Stimulated activated naive CD4-positive, alpha-beta T cell treated with Interleukin-2 at 50 U/mL for 16 hours (primary cell): ENCODE measurements at places on chromosomes 12 and 14.
A peak's percentile ranks its signal among the peaks of the same experiment; 100 is the strongest.

DNA sequence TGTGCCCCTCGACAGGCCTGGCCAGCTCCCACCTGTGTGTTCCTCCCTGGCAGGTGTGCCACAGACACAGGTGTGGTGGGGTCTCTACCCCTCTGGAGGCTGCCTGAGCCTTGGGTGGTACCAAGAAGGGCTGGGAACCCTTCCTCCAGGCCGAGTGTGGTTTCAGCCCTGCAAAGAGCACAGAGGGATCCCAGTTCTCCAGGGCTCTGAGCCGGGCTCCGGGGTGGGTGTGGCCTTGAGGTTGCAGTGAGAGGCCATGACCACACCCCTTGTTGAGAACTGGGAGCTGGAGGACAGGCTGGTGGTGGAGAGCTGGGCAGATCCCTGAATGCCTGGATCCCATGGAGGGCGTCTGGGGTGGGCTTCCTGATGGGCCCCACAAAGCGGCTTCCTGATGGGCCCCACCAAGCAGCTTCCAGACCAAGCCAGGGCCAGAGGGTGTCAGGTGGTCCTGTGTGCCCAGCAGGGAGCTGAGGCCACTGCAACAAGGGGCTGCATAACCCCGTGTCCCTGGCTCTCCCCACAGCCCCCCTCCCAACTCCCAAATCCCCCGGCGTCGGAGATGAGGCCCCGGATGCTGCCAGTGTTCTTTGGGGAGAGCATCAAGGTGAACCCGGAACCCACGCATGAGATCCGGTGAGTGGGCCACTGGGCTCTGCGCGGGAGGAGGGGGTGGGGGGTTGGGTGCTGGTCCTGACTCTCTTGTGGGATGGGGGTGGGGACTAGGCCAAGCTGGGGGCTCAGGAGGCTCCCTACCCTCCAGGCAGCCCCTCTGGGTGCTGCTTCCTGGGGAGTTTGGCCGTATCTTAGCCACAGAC is 16.6 kb downstream of the RFLNA start:
- DNase-seq = no peak

DNA sequence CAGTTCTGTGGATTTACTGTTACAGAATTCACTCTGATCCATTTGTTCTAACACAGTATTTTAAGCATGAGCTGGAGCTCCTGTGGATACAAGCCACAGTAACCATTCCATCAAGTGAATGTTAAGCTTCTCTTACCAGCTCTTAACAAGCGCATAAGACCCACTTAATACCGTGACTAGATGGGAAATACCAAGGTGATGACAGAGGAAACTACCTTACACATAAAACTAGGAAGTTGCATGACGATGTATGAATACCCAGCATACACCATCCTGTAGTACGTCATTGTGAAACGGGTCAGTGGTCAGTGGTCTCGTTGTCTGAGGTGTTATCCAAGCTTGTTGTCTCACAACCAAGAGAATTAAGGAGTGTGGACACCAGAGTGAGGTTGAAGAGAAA is 2.0 kb upstream of the GALC start:
- DNase-seq = peak; percentile 29

- DNase-seq = no peak
Observed at GRCh38 chr12:58888131-58888783, 32.0 kb downstream of the LRIG3 start.

DNA sequence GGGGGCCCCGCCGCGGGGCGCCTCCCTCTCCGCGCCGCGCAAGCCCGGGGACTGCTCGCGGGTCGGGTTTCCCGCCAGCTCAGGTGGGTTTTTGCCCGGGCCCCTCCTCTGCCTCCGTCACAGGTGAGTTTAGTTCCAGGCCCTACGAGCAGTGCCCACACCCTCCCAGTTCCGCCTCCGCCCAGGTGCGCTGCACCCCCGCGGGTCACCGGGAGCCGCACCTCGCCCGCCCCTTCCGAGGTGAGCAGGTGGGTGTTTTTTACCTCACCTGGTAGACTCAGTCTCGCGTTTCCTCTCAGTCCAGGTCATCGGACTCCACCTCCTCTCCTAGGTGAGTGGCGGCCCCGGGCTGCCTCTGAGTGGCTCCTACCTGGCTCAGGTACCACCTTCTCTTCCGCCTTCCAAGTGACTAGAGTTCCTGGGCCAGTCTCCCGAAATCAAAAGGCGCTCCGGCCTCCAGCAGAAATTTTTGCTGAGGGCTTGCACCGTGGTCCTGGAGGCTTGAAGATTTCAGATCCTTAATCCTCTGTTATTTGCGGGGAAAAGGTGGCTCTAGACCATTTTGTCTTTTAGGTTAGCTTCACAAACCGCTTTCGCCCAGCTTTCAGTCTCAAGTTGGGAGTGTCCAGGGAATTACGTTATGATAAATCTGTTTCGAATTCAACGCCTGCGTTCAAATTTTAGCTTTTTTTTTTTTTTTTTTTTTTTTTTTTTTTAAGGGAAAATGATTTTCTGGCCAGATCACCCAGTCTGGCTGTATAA is at the start of gene TMEM30B:
Gene TMEM30B, minus strand, starts transcription at position 153 of the 762 bp plus-strand sequence. CDS start 191 bp downstream, outside the sequence.
- DNase-seq = peak; percentile 41

- no peak for DNase-seq
Observed at GRCh38 chr14:100416921-100417860, 94.1 kb downstream of the SLC25A47 start.

DNA sequence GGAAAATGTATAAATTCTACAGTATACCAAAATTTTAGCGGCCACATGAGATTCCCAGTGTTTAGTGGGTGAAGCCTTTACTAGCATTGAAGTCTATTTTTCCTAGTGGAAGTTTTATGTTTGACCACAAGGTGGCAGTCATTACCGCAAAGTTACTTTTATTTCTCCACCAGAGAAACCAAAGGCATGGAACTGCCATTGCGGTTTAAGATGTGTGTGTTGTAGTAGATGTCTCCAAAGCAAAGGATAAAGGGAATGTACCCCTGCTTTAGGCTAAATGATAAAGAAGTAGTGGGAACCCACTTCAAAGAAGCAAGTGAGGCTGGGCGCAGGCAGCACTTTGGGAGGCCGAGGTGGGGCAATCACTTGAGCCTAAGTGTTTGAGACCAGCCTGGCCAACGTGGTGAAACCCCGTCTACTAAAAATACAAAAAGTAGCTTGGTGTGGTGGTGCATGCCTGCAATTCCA is 140.5 kb downstream of the PRKCH start:
- no peak for DNase-seq

DNA sequence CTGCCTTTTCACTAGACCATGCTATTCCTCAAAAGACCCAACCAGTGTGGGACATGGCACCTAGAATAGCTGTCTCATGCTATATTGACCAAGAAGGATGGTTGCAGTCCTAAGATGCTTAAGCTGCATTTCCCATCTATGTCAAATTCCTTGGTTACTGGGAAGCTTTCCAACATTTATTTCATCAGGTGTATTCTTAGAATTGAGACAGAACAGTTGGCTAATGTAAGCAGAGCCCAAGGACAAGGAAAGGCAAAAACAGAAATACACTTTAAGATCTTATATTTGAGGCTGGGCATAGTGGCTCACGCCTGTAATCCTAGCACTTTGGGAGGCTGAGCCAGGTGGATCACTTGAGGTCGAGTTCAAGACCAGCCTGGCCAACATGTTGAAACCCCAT is 24.7 kb downstream of the ARG2 start:
- DNase-seq = no peak

GRCh38 chr12:56631790-56632700 is 1.9 kb upstream of the BAZ2A start:
- DNase-seq = peak; percentile 59

DNA sequence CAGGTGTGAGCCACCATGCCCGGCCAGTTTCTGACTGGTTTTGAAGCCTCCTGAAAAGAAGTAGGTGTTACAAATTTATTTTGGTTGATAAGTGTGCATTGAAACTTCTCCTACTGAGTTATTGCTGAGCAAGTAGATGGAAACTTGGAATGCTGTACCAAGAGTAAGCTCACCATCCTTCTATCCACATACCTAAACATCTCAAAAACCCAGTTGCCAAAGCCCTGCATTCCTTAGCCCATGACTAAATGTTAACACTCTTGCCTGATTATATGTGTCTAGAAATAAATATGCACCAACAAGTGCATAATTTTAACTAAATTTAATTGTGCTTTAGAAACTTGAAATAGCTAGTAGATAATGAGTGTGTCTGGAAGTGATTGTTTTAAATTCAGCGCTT is 357.8 kb downstream of the DUSP6 start:
- DNase-seq = no peak

DNA sequence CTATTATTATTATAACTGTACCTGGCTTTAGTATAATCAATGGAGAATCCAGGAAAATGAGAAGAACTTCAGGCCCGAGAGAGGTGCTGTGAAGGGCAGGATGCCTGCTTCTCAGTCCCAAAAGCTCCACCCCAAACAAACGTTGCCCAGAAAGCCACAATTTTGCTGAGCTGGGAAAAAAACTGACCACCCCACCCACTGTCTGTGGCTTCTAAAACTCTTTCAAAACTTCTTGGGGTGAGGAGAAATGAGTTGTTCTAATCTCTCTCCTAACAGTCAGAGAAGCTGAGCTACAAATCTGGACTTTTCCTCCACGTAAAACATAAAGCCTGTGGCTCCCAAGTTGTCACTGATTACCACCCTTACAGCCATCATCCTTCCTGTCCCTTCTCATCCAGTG is 13.4 kb downstream of the VDR start:
- DNase-seq = no peak

DNA sequence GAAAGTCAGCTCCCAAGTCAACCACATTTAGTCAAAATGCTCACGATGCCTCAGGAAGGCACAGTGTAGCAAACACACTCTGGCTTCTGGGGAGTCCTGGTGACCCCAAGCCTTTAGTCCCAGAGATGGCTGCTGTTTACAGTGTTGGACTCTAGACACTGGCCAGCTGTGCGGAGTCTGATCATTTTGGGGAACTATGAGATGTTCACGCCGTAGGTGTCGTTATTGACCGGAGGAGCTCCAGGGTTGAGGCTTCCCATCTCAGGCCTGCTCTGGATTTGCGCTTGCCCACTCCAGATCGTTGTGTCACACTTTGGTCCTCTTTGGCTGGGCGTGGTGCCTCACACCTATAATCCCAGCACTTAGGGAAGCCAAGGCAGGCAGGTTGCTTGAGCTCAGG is 27.7 kb downstream of the BRI3BP start:
- no peak for DNase-seq

- DNase-seq = no peak
Observed at GRCh38 chr14:68735856-68736255, 57.0 kb downstream of the ZFP36L1 start.

DNA sequence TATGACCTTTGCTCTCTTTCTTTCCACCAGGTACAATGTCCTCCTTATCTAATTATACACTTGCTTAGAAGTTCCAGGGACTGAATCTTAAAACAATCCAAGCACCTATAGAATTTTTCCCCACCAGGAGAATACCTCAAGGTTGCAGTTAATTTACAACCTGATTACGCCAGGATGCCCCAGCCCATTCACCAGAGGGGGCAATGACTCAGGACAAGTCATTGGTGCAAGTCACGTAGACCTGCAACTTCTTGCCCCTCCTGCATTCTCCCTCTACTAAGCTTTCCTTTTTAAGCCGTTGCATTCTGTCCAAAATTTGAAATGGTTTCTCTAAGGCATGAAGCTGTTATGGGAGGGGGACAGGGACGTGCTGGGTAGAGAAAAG is 111.1 kb upstream of the SCAF11 start:
- DNase-seq = no peak

- DNase-seq = no peak
Observed at GRCh38 chr14:38252066-38252710, 3.7 kb downstream of the CLEC14A start.

- no peak for DNase-seq
Observed at GRCh38 chr12:71027856-71028255, 107.3 kb upstream of the PTPRR start.

GRCh38 chr12:123950476-123951349 is 21.9 kb downstream of the CCDC92 start:
- no peak for DNase-seq

DNA sequence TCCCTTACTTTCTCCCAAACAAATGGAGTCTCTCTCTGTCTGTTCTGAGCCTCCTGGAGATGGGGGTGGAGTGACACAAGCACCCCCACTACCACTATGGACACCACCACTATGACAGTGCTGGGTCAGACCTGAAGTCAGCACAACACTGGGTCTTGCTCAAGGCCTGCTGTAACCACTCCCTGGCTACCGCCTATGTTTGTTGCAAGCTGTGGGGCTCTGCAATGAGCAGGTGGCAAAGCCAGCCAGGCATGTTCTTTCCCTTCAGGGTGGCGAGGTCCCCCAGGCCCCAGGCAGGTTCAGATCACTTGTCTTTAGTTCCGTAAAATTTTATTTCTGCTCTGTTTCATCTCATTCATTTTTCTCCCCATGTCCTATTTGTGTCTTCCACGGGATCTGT is 349.8 kb downstream of the TMEM121 start:
- DNase-seq = no peak

GRCh38 chr12:56922031-56922430 is 12.2 kb downstream of the SDR9C7 start:
- no peak for DNase-seq

GRCh38 chr14:78319887-78320635 is 149.9 kb downstream of the NRXN3 start:
- no peak for DNase-seq

- DNase-seq = peak; percentile 20
Observed at GRCh38 chr12:66087365-66087943, 43.1 kb downstream of the LLPH start.

DNA sequence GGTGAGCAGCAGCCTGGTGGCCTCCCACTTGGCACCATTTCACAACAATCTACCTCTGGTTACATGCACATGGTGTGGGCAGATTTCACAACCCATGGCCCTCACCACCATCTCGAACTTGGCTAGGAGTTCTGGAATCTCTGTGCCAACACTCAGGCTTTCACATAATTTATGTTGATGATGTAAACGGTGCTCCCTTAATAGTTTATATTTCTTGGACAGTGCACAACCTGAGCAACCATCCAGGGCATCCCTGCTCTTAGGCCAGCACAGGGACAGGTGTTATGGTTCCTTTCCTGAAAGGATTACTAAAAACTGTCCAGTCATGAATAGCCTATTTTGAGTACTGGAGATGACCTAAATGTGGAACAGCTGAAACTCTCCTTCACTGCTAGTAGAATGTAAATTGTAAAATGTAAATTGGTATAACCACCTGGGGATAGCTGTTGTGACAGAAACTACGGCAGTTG is 28.6 kb downstream of the ABCB9 start:
- no peak for DNase-seq

GRCh38 chr12:58922849-58923248 is 2.5 kb upstream of the LRIG3 start:
- DNase-seq = no peak

- DNase-seq = no peak
Observed at GRCh38 chr12:40569626-40570179, 122.5 kb upstream of the CNTN1 start.

GRCh38 chr12:124939079-124939420 is 24.6 kb upstream of the UBC start:
- no peak for DNase-seq

DNA sequence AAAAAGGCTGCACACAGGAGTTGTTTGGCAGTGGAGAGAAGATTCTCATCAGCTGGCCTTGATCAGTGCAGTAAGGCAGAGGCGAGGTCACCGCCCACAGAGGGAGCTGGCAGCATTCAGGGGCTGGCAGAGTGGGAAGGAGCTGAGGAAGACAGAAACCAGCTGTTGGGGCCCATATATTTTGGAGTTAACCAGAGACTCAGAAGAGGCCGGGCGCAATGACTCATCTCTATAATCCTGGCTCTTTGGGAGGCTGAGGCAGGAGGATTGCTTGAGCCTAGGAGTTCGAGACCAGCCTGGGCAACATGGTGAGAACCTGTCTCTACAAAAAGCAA is 17.7 kb downstream of the SMCO2 start:
- no peak for DNase-seq
